Breast epithelium (tissue), 4 donors: ENCODE measurements at places on chromosomes 4 and X.

DNA sequence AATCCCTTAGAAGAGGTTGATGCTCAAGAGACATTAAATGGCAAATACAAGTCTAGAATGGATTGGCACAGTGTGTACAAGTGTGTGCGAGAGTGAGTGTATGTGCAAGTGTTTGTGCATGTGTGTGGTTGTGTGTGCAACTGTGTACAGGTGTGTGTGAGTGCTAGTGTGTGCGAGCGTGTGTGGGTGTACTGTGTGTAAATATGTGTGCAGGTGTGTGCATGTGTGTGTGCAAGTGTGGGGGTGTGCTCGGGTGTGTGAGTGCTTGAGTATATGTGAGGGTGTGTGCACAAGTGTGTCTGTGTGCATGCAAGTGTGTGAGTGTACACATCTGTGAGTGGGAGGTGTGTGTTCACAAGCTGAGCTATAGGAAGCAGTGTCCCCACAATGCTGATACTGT, 5.9 kb downstream of the TREX2 start:
- H3K27ac ChIP-seq = no peak overlapping the region
- no peak overlapping the region for H3K4me3 ChIP-seq
- no peak for DNase-seq

DNA sequence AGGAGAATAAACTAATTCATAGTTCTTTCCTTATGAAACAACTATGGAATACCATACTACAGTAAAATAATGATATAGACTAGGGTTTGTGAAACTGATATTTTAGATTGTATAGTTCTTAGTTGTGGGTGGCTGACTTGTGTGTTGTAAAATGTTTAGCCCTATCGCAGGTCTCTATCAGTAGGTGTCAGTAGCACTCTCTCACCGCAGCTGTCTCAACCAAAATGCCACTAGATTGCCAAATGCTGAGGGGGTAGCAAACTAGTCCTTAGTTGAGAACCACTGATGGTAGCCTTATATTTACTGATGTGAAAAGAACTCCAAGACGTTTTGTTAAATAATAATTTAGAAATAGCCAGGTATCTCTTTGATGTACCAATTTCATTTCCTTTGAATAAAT, 48.1 kb downstream of the RHOXF2B start:
- DNase-seq = no peak
- H3K4me3 ChIP-seq = no peak overlapping the region
- H3K36me3 ChIP-seq = no peaks in the 10 kb centered on the region
- H3K27ac ChIP-seq = no peak overlapping the region

DNA sequence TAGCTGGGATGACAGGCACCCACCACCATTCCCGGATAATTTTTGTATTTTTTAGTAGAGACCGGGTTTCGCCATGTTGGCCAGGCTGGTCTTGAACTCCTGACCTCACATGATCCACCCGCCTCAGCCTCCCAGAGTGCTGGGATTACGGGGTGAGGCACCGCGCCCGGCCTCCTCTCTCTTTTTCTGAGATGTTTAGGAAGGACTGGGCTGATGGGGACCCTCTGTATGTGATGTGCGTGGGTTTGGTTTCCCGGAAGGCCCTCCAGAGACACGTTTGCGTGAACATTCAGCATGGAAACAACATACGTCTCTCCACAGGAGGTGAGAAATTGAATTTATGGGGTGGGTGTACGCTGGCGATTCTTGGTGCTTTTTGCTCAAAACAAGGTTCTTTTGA, 18.6 kb downstream of the SHOX start:
- no peak overlapping the region for H3K27ac ChIP-seq
- DNase-seq = no peak
- H3K36me3 ChIP-seq = no peaks in the 10 kb centered on the region
- H3K4me3 ChIP-seq = no peak overlapping the region

DNA sequence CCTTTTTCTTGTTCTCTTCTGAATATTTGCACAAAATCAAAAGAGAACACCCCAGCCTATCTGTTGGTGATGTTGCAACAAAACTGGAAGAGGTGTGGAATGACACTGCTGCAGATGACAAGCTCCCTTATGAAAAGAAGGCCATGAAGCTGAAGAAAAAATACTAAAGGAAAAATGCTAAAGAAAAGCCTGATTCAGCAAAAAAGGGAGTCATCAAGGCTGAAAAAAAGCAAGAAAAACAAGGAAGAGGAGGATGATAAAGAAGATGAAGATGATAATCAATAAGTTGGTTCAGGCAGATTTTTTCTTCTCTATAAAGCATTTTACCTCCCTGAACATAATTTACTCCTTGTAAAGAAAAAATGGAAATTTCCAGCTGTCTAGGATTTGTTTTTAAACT, 1538.8 kb downstream of the RPA4 start:
- H3K36me3 ChIP-seq = no peaks in the 10 kb centered on the region
- H3K4me3 ChIP-seq = no peak overlapping the region
- no peak overlapping the region for H3K27ac ChIP-seq
- no peaks in the 10 kb centered on the region for H3K27me3 ChIP-seq

- H3K36me3 ChIP-seq = no peaks in the 10 kb centered on the region
- no peak for DNase-seq
- H3K27me3 ChIP-seq = peaks cover 44% of the 10 kb centered on the region
- H3K4me1 ChIP-seq = no peaks in the 10 kb centered on the region
- no peak overlapping the region for H3K4me3 ChIP-seq
- H3K27ac ChIP-seq = no peak overlapping the region
These were observed 49.6 kb upstream of the ATXN3L start for GRCh38 chrX:13369256-13370030.

GRCh38 chrX:151711787-151712186, 4.0 kb upstream of the FATE1 start:
- H3K27me3 ChIP-seq = no peaks in the 10 kb centered on the region
- H3K4me1 ChIP-seq = no peaks in the 10 kb centered on the region
- H3K27ac ChIP-seq = peak overlapping the region; percentile 31
